ENCODE measurements at places on chromosomes 11 and 22.

GRCh38 chr11:9206496-9206895 is 58.7 kb downstream of the DENND5A start:
- DNase-seq, result no peak

- DNase-seq, result no peak
Observed at GRCh38 chr22:32803020-32803737, 1.7 kb downstream of the TIMP3 start.

DNA sequence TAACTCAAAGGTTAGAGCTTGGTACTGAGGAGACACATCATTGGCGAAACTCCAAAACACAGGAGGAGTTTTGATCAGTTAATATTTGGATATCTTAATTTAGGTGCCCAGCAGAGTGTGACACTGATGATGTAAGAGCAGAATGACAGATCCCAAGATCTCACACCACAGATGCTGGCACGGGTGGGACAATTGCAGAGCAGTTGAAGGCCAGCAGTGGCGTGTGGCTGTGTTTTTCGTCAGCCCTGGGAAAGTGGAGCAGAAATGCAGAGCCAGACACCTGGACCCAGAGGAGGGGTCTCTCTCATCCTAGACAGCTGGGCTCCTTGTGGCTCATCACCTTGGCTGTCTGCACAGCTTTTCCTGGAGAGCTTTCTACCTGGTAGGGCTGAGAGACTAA is 59.7 kb upstream of the CTTN start:
- DNase-seq, result no peak

DNA sequence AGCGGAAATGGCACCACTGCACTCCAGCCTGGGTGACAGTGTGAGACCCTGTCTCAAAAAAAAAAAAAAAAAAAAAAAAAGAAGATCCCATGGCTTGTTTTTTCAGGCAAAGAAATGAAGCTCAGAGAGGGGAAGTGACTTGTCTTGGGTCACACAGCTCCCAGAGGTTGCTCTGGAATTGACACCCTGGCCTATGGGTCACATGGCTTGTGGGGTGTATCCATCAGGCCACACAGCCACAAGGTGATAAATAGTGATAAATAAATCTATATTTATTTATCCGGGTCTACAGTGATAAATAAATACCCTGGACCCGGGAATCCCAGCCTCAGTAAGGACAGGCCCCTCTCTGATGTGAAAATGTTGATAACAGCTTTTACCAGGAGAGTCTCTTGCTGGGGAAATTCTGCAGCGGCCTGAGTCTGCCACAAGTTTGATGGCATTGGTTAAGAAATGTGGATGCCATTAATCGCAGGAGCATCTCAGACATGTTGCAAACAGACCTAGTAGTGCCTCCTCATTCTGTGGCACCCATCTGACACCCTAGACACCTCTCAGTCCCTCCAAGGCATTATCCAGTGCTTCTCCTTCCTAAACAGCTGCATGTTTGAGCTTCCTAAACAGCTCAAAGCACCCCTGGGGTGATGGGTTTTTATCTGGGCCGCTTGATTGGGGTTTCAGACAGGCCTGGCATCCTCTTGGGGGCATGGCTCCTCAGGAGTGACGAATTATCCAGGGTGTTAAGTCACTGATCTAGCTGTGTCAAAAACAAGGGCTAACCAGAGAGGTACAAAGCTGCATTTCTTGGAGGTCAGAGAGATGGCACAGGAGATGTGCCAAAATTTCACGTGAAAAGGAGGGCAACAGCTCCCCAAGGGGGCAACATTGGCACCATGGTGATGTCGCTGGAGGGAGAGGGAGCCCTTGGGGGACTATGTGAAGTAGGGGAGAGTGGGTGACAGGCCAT is 1.9 kb upstream of the EMID1 start:
- no peak for DNase-seq

DNA sequence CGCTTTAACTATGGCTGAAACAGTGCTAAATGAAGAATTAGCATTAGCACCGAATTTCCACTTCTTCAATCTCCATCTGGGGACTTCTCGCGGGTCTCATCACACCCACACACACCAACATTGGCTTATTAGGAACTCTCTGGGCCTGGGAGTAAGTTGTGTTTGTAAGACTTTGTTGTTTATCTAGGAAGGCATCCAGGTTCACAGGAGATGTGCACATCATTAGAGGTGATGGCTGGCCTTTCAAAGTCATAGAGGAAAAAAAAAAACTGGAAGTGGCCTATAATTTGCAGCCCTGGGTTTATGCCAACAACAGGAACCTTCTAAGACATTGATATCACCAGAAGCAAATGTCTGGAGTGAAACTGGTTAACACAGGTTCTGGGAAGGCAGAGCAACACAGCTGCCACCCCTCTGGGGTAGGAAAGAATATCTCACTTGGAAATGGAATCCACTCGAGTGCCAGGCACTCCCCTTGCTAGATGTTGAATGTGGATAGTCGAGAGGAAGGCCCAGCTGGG is 84.5 kb downstream of the TRAF6 start:
- DNase-seq, result no peak

GRCh38 chr11:92865352-92865751 is 104.1 kb upstream of the MTNR1B start:
- DNase-seq, result no peak

DNA sequence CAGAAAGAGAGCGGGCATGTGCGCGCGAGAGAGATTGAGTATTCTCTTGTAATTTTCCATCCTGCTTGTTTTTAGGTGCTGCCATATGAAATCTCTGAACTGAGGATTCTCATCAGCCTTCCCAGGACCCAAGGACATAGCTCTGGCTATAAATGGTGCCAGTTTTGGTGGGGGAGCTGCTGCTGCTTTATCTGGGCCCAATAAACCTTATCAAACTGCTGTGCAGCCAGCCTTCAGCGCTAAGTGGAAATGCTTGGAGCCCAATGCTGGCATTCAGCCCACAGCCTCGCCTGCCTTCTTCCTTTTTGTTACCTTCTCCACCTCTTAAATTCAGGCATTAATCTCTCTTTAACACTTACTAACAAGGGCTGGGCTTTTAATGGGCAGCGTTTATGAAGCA is 2.4 kb upstream of the ZBTB16 start:
- DNase-seq, result no peak

DNA sequence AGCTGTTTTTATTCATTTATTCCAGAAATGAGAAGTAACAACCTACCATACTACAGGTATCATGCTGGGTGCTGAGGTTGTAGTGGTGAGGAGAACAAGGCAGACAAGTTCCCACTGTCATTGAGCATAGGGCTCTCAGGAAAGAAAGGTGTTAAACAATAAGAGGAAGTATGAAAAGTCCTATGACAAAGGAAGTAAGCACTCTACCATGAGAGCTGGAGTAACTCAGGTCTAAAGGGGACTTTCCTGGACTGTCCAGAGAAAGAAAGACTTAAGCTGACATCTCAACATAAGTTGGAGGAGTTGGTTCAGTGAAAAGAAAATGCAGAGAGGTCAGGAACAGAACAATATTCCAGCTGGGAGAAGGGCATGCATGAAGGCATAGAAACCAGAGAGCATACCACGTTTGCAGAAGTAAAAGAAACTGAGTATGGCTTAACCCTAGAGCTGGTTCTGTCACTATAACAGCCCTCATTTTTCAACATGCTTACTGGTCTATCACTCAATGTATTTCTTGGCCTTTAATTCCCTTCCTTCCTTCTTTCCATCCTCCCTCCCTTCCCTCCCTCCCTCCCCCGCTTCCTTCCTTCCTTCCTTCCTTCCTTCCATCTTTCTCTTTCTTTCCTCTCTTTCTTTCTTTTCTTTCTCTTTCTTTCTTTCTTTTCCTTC is 137.8 kb upstream of the BDNF start:
- DNase-seq, result no peak

DNA sequence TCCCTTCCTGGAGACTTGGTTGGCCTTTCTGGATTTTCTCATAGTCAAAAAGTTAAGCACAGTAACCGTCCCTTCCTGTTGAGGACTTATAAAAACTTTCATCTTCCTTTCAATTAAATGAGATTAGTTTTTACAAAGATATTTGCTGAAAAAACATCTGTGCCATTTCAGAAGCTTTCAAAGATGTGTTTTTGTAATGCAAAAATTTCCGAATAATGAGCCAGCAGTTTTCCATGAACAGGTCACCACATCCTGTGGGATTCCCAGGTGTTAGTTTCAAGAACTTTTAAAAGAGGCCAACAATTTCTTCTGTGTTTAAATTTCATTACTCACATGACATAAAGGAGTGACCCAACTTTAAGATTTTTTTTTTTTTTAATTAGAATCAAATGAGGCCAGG is 18.0 kb downstream of the NUP50 start:
- no peak for DNase-seq

DNA sequence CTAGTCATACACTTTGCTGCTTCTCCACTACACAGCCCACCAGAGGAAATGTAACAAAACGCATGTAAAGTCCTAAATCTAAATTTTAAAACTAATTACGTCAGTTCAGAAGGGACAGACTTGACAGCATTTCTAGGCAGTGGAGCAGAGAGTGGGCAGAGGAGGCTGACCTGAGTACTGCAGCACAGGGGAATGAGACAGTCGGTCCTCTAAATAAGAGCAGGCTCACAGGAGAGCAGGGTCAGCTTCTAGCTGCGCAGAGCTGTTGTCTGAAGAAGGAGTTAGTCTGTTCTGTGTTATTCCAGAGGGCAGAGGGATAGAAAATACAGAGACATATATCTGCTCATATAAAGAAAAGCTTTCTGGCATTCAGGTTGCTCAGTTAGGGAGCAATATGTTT is 40.3 kb downstream of the JHY start:
- no peak for DNase-seq

- no peak for DNase-seq
Observed at GRCh38 chr22:42154293-42155052, 23.9 kb upstream of the CYP2D6 start.

DNA sequence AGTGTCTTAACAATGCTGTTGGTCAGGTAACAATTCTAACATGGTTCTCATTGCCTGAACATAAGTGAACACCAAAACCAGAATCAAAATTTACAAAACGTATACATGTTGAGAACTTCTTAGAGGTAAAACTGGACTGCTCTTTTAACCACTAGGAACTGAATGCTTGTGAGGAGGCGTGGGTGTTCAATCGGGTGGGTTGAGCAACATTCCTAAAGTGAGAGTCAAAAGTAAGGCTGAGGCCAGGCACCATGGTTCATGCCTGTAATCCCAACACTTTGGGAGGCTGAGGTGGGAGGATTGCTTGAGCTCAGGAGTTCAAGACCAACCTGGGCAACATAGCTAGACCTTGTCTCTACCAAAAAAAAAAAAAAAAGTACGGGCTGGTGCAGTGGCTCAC is 11.5 kb downstream of the PPME1 start:
- DNase-seq, result no peak

DNA sequence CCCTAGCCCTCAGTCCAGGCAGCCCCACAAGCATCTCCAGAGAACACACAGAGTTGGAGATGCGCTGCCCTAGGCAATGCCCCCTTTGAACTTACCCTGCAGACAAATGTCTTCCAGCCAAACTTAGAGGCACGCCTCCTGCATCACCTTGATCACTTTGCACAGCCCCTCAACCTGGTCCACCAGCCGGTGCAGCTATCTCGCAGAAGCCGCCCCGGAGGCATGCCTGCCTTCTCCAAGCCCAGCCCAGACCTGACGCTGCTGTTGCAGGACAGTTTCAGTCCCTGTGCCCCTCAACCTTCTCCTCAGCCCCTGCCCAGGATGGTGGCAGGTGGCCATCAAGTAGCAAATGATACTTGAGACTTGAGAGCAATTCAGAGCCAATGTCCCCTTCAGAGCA is 16.7 kb upstream of the POU2AF1 start:
- no peak for DNase-seq

GRCh38 chr22:40176921-40177737 is 596 bp upstream of the TNRC6B start:
- no peak for DNase-seq

DNA sequence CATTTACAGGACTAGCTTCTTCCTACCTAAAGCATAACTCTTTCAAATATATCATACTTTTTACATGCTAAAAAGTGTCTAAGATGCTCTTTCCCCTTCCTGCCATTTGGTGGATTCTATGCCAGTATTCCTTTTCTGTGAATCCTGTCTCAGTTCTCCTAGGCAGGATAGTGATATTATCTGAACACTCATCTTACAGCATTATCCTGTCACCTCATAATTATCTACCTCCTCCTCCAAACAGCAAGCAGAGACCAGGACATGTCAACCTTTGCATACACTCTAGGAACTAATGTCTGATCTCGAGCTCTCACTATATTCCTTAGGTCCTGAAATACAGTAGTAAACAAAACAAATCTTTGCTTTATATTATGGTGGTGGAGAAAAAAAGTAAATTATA is 275.5 kb downstream of the FAM181B start:
- DNase-seq, result no peak

DNA sequence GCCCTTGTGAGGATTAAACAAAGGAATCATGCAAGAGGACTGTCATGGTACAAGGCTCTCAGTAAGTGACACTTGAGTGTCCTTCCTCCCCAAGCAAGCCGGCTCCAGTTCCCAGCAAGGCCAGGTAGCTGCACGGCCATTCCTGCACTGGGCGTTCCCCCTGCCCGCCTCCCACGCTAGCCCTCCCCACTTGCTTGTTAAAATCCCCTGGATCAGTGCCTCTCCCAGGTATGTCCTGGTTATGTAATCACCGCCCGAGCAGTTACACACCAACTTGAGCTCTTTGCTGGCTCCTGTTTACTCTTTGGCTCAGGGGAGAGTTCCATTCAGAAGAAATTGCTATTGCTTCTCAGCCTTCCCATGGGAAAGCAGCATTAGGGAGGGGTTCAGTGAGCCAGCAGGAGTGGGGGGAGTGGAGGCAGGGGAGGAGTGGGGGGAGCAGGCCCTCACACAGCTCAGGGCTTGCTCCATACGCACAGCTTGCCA is 19.4 kb upstream of the MYEOV start:
- DNase-seq, result no peak

- DNase-seq, result no peak
Observed at GRCh38 chr11:61793083-61793828, 545 bp downstream of the FEN1 start.

- no peak for DNase-seq
Observed at GRCh38 chr22:37749831-37750595, 53.2 kb downstream of the TRIOBP start.

DNA sequence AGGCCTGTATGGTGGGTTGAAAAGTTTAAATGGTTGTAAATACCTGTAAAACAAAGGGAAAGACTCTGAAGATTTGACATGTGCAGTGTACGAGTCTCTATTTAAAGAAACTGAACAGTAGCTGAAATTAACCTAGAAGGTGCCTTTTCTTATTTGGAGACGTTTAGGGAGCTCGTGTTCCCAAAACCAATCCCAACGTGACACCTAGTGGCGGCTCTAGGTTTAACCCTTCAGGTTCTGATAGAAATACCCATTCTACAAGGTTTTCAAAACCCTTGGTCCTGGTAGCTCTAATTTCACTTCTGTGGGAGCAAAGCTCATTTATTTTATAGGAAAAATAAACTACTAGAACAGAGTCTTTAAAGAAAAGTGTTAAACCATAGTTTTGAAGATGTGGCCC is 258.3 kb downstream of the LRRC4C start:
- DNase-seq, result peak; percentile 18

DNA sequence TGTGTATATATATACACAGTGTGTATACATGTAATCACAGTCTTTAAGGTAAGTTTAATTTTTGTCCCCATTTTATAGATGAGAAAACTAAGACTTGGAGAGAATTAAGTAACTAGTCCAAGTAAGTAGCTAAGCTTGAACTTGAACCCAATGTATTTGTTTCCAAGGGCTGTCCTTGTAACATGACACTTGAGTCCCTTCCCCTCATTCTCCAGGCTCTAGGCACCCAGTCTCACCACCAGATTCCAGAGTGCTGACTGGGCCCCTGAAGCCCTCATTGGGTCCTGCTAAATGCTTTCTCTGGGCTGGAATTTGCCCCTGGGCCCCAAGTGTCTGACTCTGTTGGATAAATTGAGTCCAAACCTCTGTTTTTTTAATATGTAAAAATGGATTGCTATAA is 45.5 kb downstream of the ADM start:
- no peak for DNase-seq

- DNase-seq, result no peak
Observed at GRCh38 chr11:12724301-12725054, 50.3 kb downstream of the TEAD1 start.

All from NCI-H1048 (cell line).